ENCODE measurements at places on chromosomes 3 and 15.
A peak's percentile ranks its signal among the peaks of the same experiment; 100 is the strongest.

DNA sequence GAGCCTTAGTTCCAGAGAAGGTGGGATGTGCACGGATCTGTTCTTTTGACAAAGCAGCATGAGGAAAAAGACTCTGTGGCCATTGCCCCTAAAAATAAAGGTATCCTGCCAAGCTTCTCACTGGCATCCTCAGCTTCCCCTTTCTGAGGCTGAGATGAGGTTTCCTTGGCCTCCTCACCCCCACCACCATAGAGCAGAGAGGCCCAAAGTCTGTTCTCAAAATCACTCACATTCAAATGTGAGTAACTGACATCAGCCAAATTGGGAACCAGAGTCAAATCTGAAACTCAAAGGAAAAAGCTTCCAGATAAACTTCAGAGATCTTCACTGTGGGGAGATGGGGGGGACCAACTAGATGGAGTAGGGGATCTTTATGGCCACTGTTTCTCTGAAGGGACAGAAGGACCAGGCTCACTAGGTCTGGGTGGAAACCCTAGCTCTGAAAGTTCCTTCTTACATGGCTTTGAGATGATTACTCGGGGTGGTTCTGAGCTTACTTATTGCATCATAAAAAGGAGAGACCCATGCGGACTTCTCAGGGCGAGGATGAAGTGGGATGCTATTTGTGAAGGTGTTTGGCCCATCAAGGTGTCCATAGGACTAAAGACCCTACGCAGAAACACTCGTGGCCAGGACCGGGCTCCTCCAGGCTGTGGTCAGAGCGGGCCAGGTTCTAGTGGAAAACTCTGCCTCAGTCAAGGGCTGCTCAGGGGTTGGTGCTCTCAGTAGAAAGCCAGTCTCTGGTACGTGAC, 61.5 kb upstream of the MEF2A start:
- no peak for DNase-seq

- DNase-seq: peak; percentile 68
These were observed 50.3 kb downstream of the SHQ1 start for GRCh38 chr3:72797773-72798543.

DNA sequence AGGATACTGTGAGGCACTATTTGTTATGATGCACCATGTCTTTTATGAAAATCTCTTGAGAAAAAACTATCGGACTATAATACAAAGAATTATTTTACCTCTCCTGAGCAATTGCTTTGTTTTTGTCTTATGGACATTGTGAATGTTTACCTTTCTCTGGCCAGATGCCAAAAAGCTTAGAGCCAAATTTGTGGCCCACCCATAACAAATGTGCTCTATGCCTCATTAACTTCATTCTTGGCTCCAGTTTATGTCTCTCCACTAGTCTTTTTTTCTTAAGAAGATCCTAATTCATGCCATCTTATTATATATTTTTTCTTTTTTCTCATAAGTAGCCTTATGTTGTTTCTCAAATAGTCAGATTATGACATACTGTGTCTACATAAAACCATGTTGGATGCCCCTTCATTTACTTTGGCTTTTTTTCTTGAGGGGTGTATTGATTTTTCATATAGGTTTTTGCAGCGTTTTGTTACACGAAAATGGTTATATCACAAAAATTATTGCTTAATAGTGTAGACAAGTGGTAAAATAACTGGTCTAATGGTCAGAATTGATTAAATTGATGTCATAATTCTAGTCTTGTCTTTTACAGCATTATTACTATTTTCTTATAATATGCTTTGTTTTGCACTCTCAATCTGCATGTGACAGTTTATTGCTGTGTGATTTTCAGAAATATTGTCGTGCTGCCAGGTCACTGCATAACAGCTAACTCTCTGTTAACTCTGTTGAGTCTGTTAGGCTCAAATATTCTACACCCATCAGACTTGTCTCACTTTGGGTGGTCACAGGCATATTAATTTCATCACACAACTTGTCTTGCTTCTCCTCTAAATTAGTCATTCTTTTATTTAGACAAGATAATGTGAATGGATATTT, 18.2 kb downstream of the SENP8 start:
- DNase-seq: no peak

DNA sequence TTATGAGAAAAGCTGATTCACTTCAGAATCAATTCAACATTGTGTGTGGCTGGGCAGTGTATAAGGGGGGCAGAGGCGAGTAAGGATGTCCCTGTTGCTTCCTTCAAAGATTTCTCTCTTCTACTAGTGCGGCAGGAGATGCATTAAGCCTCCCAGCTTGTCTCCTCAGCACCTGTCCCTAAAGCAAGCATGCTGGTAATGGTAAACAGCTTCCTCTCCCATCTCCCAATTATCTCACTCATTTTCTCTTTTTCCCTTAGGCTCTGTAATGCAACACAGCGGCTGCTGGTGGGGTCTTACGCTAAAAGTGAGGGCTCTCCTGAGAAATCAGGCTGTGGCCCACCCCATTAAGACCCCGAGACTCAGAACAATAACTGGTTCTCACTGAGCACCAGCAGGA, 306.4 kb upstream of the ROPN1 start:
- no peak for DNase-seq

DNA sequence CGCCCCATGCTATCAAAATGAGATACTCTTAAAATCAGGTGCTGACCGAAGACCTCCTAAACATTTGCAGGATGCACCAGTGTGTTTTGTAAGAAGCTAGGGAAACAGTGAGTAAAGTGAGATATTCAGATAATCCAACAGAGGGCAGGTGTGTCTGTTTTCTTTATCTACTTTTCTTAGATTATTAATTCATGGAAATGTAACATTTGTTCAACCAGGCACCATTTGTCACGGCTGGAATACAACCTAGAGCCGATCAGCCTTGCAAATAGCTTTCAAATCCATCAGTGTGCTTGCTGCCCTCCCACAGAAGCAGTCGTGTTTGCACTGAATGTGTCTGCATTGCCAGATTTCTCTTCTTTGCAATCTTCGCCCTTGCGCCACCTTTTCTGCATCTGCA, 201.9 kb upstream of the CHRM5 start:
- DNase-seq: no peak

DNA sequence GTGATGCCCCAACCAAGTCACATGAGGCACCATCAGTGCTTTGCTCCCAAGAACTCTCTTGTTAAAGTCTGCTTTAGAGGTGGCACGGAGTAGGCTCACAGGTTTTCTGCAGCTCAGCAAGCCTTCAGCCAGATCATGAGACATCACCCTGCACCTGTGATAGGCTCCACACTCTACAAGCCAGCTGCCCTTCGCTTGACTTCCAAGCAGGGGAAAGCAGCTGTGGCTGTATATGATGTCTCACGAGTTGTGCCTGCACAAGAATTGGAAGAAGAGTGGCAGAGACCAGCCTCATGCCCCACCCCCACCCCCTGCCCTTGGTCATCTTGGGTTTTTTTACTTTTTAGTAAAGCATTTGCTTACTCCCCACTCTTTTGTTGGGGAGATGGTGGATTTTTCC, 22.5 kb downstream of the MRPS11 start:
- no peak for DNase-seq

- DNase-seq: no peak
These were observed 78.6 kb downstream of the PTPRG start for GRCh38 chr3:61639991-61640390.

DNA sequence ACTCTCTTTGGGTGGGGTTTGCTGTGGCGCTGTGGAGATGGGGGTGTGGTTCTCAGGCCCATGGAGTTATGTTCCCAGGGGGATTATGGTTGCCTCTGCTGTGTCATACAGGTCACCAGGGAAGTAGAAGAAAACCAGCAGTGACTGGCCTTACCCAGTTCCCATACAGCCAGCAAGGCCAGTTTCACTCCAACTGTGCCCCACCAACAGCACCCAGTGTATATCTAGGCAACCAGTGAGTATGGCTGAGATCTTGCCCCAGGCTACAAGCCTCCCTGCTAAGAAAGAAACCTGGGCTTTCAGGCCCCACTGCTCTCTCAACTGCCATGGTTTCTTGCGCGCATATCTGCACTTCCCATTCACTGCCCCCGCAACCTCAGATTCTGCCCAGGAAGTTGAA, 31.4 kb upstream of the RARB start:
- DNase-seq: no peak

GRCh38 chr3:173993299-173993698, 595.8 kb downstream of the NLGN1 start:
- DNase-seq: peak; percentile 40

DNA sequence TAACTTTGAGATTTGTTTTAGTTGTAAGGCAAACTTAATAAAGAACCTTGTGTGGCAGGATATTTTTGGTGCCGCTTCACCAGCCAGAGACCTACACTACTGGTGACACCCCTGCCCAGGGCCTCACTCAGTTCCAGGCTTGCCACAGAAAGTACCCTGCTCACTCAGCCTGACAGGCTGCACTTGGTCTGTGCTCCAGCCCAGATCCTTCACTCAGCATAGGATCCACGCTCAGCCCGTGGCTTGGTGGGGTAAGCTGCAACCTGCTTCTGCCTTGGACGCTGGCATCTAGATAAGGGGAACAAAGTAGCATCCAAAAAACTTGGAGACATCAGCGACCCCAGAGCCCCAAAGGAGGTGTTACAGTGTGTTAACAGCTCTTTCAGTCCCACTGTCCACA, 825.5 kb downstream of the EPHA3 start:
- no peak for DNase-seq

DNA sequence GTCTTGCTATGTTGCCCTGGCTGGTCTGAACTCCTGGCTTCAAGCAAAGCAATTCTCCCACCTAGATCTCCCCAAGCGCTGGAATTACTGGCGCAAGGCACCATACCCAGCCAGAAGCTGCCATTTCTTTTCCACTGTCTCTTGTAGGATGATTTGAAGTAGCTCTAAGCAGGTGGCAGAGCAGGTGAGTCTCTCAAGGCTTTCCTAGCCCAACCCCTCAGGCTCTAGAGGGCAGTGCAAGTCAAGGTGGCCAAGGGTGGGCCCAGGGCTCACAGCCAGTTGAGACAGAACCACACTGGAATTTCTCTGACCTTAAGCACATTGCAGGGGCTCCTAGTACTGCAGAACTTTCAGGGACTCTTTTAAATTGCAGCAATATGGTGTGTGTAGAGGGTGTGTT, 15.6 kb upstream of the DAG1 start:
- DNase-seq: no peak

GRCh38 chr3:48208076-48208475, 15.2 kb upstream of the CAMP start:
- DNase-seq: no peak

- DNase-seq: peak; percentile 40
These were observed 242.5 kb downstream of the FAM43A start for GRCh38 chr3:194928227-194928626.

DNA sequence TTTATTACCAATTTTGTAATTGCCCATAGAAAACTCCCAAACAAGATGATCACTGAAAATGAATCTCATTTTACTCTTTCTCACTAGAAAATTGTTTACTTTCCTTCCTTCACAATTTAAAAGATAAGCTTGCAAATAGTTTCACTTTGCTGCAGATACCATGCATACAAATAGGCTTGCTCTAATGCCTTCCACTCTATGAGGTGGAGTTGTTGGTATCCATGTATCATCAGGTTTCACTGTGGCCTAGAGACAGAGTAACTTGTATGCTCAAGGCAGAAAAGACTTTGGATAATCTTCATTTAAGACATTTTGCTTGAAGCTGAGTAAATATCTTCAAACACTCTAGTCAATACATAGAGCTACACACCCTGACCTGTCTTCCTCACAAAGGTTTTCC, 60.8 kb downstream of the RYK start:
- DNase-seq: no peak

DNA sequence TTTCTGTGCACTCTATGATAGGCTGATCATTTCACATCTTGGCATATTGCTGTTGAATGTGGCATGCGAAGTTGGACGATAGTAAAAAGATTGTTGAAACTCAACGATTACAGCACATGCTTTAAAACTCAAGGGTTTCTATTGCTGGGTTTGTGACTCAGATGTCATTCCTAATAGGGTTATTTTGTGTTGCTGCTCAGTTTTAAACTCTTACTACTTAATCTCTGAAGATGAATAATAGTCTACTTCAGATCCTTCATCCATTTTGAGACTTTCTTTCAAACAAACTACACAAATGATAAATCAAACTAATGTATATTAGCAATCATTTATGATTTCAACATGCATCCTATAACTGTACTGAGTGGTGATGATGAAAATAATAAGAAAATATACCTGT, 71.3 kb upstream of the MBNL1 start:
- no peak for DNase-seq

DNA sequence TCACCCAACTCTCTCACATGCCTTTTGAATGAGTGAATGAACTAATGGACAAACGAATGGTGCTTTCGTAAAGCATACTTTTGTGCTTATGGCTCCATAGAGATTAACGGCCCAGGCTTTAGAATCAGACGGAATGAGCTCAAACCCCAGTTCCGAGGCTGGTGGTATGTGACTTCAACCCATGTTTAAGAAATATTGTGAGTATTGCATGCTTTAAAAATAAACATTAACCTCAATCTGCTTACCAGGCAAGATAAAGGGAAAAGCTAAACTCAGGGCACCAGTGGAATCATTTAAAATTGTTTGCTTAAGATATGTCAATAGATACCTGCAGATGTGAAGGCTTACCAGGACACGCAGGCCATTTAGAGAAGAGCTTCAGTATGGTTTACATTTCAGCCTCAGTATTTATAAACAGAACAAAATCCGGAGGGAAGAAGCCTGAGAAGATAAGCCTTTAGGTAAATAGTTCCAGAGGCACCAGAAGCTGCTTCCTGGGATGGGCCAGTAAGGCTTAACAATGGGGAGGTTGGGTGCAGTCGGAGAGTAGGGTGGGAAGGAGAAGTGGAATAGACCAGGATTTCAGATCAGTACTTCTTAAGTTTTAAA, 186.4 kb downstream of the ADAMTS9 start:
- DNase-seq: no peak

- DNase-seq: no peak
These were observed 94.1 kb downstream of the HMG20A start for GRCh38 chr15:77514641-77515402.

GRCh38 chr3:113166719-113167492, 44.5 kb upstream of the BOC start:
- DNase-seq: peak; percentile 88

- DNase-seq: no peak
These were observed 12.0 kb downstream of the STARD5 start for GRCh38 chr15:81311752-81312464.

DNA sequence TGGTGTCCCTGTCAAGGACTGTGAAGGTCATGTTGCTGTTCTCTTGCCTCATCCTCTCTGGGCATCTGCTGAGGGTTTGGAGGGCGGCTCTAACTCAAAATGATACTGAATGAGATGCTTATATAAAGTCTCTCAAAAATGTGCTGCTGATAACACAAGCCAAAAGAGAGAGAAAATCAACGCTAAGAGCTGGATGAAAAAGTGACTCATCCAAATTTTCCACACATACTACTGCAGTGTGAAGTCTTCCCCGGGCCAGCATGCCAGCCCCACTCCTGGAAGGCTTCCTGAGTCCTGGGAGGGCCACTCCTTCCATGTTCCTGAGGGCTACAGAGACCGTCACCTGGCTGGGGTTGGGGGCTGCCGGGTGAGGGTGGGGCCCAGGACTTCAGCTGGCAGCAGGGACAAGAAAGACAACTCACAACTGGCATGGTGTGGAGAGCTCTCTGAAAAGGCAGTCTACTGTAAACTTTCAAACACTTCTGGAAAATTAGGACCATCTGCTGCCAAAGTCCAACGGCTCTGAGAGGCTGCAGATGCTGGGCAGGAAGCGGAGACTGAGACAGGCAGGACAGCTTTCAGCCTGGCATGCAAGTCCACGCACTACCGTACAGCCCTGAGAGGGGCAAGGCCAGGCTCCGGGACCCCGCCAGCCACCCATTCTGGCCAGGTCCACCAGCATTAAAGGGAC, 200.3 kb downstream of the ADAMTS17 start:
- DNase-seq: no peak
